ENCODE measurements at places on chromosomes 12 and 14. TPM values are rescaled to one million over a fixed set of nuclear protein-coding genes. Genes with fewer than 3 reads are reported as not detected.
A peak's percentile ranks its signal among the peaks of the same experiment; 100 is the strongest.

- DNase-seq = no peak
Observed at GRCh38 chr14:44151130-44151820, 355.8 kb downstream of the FSCB start.

PLCZ1 gene
- not detected for total RNA-seq

- no peak for DNase-seq
Observed at GRCh38 chr12:105357162-105357691, 26.7 kb downstream of the C12orf75 start.

DNA sequence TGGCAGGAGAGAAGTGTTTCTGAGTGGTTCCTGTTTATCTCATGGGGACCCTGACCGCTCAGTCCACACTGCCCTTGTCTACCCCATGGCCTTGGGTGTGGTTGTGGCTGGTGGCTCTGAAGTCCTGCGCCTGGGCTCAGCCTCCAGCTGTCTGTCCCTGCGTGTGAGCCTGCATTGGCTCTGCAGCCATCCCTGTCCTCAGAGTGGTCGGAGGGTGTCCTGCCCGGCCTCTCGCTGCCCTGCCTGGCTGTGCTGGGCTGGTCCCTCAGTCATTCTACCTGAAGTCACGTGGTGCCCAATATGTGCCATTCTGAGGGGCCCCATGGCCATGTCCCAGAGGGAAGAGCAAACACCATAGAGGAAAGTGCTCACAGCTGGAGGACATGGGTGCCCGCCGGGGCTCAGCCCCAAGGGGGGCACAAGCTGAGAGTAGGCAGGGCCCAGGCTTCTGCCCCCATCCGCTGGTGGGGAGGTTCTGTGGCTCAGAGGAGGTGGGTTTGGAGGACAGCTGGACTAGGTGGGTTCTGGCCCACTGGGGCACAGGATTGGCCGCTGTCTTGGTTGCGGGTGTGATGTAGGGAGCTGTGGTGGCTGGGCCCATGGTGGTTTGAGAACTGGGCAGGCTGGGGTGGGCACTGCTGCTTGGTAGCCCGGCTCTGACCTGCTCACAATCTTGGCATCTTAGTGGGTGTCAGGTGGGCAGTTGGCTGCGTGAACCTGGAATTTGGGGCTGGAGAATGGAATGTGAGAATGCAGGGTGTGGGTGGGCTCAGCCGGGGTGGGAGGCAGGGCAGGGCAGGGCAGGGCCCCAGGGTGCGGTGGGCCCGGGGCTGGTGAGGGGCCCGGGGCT is 11.6 kb downstream of the TEDC1 start:
- DNase-seq = no peak

GRCh38 chr12:111761706-111762105 is 5.0 kb upstream of the ALDH2 start:
- DNase-seq = no peak

DNA sequence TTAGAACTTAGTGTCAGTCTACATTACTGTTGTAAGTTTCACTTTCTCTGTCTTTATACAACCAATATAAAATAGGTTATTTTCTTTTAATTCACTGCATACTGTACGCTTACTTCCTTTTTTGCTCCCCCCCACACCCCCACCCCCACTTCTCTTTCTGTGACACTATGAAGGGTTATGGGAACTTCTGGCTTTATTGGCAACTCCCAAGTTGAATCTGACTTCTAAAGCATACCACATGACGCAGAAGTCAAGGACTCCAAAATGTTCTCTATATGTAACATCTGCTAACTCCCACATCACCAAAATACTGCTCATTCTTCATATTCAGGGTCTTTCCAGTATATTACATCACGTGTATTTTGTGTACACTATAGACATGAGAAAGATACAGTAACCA is 81.2 kb upstream of the ATXN7L3B start:
- no peak for DNase-seq

DNA sequence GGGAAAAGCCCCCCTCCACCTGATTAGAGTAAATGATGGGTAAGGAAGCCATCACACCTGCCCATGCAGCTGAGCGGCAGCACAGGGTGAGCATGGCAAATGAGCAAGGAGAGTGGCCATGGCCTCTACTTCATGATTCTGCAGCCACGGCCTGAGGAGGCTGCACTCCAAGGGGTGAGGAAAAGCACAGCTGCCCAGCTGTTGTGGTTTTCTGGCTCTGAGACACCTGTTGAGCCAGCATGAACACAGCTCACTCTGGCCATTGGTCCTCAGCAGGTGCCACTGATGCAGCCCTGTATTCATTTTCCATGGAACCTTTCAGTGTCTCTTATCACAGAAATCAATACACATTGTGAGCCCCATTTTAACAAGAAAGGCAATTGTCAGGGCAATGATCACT is 707.2 kb downstream of the AACS start:
- DNase-seq = no peak

DNA sequence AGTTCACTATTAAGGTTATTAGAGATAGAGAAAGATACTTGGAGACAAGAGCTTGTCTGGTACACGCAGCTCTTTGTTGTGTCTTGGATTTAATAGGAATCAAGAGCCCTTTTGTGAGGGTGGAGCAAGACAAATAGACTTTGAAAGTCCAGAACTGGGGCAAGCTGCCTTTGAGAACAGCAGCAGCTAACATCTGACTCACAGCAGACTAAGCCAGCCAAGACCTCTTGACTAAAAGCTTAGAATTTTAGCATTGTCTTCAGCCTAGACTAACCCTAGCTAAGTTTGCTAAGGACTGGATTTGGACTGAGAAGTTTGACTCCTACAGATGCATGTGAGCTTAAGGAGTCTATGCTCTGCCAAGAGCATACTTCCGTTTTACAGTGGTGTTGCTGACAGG is 201.9 kb upstream of the RBM19 start:
- no peak for DNase-seq

GRCh38 chr12:27343255-27344000 is 10.8 kb downstream of the BMAL2 start:
- no peak for DNase-seq

DNA sequence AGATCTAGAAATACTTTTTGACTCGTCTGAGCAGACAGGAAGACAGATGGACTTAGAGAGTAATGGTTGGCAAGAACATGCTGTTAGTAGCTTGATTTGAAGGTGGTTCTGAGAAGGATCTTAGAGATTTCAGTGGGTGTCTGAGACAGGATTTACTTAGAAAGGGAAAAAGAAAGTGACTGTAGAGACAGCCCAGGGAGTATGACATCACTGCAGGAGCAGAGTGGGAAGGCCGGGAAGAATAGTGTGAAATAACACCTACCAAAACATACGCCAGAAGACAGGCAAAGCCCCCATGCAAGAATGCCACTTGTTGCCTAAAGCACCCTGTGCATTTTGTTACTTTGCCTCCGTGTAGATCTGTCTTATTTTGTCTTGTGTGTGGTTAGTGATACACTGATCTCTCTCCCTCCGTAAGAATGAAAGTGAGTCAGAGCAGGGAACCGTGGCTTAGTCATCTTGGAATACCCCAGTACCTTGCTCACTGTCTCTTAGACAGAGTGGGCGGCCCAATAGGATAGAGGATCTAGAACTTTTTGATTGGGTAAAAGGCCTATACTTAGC is 161.3 kb upstream of the IFNG-AS1 start:
- no peak for DNase-seq

SLC10A1 gene
- not detected for total RNA-seq

ENDOU gene
- not detected for total RNA-seq

ADCY6 gene
- total RNA-seq = 30.2 TPM

C12orf50 gene
- total RNA-seq = 0.17 TPM

DNA sequence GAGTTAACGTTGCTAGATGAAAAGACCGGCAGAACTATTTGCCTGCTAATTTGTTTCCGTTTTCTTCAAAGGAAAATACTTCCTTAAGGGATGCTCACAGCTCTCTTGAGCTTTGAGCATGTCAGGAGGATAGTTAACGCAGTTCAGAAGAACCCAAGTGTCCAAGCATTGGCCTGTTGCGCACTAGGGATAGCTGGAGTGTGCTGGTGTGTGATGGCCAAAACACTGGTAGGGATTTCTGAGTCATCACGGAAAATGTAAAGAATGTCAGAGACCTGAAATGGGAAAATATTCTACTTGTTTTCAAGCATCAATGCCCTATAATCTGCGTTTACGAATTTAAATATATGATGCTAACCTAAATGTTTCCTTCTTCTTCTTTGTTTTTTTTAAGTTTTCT is 97.8 kb downstream of the VRK1 start:
- DNase-seq = no peak

GLIPR1L2 gene
- 0.09 TPM for total RNA-seq

DNA sequence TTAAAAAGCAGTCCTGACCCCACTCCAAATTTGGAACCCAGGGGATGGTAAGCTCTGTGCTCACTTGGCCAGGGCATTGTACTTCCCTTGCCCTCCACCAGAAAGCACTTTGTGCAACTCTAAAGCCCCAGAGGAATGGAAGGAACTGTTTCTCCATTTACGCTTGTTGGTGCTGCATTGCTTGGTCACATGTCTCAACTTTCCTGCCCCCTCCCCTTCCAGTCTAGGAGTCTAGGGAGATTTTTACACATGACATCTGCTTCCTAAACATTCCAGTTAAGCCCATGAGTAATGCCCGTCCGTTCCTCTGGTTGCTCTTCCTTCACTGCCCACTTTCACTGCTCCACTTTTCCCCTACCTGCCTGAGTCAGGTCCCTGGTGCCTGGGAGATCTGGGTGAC is 92.6 kb upstream of the MAP1LC3B2 start:
- DNase-seq = no peak

GRCh38 chr12:96422192-96422591 is 22.0 kb upstream of the CDK17 start:
- no peak for DNase-seq

DNA sequence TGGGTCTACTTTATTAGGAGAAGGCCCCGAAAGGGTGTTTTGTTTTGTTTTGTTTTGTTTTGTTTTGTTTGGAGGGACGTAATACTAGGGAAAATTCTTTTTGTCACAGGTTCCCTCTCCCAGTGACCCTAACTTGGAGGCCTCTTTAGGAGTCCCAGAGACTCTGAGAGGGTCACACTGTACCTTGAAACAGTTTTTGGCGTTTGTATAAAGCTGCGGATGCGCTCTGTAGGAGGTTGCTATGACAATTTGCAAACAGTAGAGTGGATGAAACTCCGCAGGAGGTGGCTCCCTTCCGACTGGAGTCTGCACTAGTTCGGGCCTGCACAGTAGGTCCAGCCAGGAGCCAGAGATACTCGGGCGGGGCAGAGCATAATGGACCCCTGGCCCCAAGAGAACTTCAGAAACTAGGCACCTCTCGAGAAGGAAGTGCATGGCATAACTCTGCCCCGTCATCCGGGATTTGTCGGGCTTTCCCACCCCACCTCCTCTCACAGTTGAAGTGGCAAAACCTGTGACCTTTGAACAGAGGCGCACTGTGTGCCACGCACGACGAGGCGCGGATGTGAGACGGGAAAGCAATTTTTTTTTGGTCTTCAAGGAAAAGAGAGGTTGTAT is 1.3 kb upstream of the DYRK2 start:
- peak; percentile 47 for DNase-seq

- DNase-seq = no peak
Observed at GRCh38 chr14:103100281-103101121, 6.0 kb downstream of the EXOC3L4 start.

- DNase-seq = no peak
Observed at GRCh38 chr12:13336216-13336615, 139.7 kb downstream of the EMP1 start.

DNA sequence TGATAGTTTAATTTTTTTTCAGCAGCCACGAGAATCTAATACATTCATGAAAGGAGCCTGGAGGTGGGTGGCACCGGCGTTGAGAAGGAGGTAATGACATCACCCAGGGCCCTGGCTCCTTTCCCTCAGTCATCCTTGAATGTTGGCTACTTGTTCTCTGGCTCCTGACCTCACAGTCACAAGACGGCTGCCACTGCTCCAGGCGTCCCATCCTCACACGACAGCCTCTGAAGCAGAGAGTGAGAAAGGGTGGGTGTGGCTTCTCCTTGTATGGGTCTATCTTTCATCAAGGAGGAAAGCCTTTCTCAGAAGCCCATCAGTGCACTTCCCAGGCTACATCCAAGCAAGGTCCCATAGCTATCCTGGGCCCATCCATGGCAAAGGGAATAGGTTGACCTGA is 207.6 kb upstream of the C14orf180 start:
- no peak for DNase-seq

PRPH gene
- 2.2 TPM for total RNA-seq

DNA sequence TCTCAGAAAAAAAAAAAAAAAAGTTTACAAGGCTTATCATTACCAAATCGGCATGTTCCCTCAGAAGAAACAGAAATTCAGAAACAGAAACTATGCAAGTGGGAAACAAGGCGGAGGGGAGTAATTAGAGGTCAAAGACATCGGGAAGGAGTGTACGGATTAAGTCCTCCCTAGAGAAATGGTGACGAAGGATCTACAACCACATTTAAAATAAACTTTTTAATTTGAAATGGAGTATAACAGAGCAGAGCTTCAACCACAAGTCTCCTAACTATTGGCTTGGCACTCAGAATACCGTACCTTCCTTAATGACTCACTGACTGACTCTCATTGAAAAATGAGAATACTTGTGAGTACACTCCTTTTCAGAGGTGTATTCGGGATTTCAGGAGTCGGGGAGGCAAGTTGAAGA is 908 bp downstream of the ENTPD5 start:
- DNase-seq = no peak

GRCh38 chr12:120175537-120175936 is 19.0 kb downstream of the GCN1 start:
- DNase-seq = no peak

DNA sequence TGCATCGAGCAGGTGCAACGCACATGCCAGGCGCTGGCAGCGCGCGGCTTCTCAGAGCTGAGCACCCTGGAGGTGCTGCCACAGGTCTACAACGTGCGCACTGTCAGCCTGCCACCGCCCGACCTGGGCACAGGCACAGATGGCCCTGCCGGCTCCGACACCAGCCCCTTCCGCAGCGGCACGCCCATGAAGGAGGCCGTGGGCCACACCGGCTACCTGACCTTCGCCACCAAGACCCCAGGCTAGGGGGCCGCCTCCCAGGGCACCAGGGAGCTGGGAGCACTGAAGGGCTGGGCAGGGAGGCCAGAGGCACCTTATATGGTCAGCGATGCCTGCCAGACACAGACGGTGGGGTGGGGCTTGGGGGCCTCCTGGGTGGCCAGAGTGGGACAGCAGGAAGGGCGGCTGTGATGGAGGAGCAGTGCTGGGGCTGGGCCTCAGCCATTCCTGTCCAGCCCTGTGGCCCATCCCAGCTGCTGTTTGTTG is 5.6 kb downstream of the TRMT61A start:
- DNase-seq = no peak

DNA sequence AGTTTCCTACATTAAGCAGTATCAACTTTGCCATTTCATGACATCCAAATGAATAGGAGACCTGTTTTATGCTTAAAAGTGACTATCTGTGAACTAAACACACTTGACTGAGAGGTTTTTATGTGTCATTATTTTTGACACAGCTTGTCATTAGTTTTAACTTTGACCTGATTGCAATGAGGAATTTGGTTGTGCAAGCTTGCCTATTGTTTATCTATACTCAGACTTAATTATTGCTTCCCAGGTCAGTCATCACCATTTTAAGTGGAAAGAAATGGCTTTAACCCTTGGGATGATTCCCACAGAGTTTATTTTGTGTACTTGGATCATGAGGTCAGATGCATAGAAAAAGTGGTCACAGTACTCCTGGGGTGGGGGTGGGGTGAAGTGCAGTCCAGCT is 171.0 kb upstream of the PRICKLE1 start:
- no peak for DNase-seq

- DNase-seq = no peak
Observed at GRCh38 chr12:9856151-9856550, 13.0 kb downstream of the CLEC2B start.

ARHGEF25 gene
- 24.4 TPM for total RNA-seq

CLEC9A gene
- not detected for total RNA-seq

- DNase-seq = no peak
Observed at GRCh38 chr12:94704452-94705306, 54.3 kb upstream of the TMCC3 start.

Data from H9 (cell line).